Ovary (tissue), 10 donors: ENCODE measurements at places on chromosomes 3 and 15. TPM values are rescaled to one million over a fixed set of nuclear protein-coding genes. Genes with fewer than 3 reads are reported as not detected.

DNA sequence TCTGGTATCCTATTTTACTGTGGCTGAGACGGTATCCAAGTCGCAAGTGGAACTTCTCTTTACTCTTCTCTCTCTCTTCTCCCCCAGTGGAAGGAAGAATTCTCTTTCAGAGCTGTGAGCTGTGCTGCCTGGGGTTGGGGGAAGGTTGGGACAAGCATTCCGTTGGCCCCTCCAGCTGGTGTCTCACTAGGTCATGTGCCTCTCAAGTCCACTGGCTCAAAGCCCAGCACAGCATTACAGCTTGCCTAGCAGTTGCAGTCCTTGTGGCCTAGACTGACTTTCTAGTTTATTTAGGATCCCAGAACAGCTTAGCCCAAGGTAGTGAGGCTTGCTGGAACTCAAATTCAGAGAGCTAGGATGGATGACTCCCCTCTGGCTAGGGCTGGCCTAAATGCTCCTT lies 76.1 kb upstream of the SPATA16 start:
- no peak for DNase-seq

DNA sequence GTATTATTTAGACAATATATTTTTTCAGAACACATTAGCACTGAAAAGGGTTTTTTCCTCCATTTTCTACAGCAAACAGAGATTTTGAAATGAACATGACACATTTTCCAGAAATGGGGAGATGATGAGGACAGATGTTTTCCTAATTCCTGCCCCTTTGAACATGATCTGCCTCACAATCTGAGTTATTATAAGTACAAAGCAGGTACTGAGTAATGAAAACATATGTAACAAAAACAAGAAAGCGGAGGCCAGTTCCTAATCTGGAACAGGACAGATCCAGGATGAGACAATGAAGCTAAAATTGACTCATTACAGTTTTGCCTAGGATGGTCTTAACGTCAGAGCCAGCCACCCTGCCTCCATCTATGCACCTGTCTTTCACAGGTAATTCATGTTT lies 642.8 kb upstream of the NR2F2 start:
- DNase-seq, result no peak

- DNase-seq, result no peak
These were observed 137.4 kb downstream of the TBC1D5 start for GRCh38 chr3:17605032-17605431.

DNA sequence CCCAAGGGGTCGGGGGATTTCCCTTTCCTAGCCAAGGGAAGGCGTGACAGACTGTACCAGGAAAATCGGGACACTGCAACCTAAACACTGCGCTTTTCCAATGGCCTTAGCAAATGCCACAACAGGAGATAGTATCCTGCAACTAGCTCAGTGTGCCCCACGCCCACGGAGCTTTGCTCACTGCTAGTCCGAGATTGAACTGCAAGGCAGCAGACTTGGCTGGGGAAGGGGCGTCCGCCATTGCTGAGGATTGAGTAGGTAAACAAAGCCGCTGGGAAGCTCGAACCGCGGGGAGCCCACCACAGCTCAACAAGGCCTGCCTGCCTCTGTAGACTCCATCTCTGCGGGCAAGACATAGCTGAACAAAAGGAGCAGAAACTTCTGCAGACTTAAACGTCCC lies 72.3 kb upstream of the THRB start:
- no peak for DNase-seq

DNA sequence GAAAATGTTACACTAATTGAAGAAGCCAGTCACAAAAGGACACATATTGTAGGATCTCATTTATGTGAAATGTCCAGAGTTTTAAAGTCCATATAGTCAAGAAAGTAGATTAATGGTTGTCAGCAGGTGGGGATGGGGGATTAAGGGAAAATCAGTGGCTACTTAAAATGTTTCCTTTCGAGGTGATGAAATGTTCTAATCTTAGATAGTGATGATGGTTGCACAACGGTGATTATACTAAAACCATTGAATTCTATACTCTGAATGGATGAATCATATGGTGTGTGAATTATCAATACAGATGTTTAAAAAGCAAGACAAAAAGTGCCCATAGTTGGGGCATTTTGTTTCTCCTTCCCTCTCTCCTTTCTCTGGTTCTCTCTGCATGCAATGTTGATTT lies 164.6 kb downstream of the ATG7 start:
- no peak for DNase-seq

The CD276 gene
- 66.5 TPM for total RNA-seq

DNA sequence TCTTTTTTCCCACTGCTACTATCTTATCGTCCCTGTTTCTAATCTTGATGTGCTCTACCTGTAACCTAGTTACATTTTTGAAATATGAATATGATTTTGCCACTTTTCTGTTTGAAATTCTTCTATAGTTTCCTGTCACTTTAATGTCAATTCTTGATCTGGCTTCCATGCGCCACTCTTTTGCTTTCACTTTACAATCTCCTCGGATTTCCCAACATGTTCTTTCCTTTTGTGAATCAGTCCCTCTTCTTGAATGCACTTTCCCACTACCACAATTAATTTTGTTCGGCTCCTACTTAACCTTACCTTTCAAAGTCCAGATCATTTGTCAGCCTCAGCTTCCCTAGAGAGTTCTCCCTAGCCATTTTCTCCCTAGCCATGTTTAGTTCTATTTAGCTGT lies 8.3 kb downstream of the TIMMDC1 start:
- DNase-seq, result no peak

The TRIM42 gene
- not detected for total RNA-seq

- no peak for DNase-seq
These were observed 637.2 kb downstream of the NTRK3 start for GRCh38 chr15:87619161-87619960.

DNA sequence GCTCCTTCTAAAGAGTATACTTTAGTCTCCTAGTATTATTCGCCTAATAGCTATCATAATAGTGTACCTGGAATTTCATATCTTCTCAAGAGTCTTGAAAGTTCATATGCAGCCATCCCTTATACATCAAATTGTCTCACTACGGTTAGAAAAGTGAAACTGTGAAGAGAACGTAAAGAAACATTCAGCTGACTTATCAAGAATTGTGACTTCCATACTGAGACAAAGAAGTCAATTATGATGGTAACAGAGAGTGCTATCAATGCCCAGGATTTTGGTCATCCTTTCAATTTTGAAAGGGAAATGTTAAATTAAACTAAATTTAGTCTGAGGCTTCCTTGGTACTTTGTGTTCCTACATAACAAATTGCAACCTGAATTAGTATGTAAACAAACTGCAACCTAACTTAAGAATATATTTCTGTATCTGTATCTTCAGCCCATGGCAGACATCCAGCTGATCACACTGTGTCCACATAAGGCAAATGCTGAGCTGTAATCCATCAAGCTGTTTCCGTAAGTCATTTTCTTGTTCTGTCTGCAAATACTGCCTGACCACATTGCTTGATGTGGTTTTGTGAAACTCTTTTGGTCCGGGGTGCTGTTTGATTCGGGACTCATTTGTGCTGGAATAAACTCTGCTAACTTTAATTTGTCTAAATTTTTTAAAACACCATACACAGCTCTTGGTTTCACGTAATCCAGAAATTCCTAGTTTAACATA lies 469.6 kb downstream of the SI start:
- no peak for DNase-seq

DNA sequence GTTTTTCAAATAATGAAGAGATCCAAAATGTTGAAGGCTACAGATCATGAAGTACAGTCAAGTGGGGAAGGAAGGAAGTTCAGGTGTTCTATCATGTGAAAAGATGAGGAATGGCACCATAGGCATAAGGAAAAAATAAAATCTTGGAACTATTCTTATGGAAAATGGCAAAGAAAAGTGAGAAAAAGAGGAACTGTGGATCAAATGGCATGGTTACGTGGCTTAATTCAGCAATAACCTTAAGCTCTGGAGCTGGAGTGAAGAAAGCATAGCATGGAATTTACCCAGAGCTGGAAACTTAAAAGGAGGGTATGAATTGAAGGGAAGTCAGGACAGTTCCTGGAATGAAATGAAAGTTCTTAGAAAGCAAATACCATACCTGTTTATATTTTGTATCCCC lies 14.4 kb downstream of the ETFA start:
- no peak for DNase-seq

DNA sequence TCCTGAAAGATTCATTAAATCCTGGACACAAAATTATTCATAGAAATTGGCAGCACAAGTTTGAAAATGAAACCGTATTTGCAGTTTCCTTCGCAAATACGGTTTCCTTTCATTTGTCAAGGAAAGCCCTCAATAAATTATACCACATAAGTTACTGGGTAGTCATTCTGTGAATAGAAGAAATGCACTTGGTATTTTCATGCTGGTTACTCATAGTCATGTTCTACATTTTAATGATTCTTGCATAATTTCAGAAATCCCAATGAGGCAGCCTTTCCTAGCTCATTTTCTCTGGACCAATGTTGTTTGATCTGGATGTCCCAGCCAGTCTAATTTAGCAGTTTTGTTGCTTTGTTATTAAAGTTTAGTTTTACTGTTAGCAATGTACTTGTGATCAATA lies 43.2 kb downstream of the MINAR1 start:
- no peak for DNase-seq

DNA sequence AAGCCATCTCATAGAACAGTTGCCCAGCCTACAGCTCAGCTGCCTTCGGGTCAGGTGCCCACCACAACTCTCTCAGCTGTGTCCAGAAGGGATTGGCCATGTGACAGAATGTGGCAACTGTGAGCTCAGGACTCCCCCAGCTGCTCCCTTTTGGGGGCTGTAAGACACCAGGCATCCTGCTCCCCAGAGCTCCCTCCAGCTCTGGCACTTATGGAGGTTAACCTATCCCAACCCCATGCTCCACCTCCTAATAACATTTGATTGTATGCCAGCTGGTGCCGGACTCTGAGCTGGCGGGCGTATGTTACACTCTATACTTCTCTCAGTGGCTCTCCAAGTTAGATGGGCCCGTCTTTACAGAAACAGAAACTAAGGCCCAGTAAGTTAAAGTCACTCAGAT lies 222.8 kb downstream of the FAM43A start:
- DNase-seq, result no peak

DNA sequence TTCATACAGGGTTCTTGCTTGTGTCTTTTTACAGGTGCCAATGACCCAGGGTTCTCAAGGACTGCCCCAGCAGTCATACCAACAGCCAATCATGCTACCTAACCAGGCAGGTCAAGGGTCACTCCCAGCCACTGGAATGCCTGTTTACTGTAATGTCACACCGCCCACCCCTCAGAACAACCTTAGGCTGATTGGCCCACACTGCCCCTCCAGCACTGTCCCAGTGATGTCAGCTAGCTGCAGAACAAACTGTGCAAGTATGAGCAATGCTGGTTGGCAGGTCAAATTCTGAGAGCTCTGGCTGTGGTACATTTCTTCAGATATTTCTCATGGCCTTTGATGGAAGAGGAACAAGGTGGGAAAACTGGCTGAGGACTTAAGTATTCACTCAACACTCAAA lies 154.3 kb downstream of the ARPP21 start:
- DNase-seq, result no peak

DNA sequence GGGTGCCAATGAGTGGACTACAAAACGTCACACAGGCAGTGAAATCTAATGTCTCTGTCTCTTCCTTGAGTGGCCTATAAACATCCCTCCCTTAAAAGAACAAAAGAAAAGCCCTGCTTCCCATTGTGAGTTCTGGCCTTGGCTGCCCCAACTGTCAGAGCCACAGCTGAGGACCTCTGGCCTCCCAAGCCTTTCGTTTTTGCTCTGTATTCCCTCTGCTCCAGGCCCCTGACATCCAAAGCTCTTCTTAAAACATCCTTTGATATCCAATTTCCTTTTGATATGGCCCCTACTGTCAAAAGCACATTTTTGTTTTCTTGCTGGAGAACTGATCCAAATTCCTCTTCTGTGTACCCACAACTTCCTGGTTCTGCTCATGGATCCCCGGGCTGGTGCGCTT lies 126.8 kb downstream of the RORA start:
- no peak for DNase-seq

The VGLL3 gene
- 15.4 TPM for total RNA-seq

The EPHB3 gene
- 16.1 TPM for total RNA-seq

The PLA2G4D gene
- total RNA-seq, result not detected

The PPP2R3A gene
- 11.9 TPM for total RNA-seq

DNA sequence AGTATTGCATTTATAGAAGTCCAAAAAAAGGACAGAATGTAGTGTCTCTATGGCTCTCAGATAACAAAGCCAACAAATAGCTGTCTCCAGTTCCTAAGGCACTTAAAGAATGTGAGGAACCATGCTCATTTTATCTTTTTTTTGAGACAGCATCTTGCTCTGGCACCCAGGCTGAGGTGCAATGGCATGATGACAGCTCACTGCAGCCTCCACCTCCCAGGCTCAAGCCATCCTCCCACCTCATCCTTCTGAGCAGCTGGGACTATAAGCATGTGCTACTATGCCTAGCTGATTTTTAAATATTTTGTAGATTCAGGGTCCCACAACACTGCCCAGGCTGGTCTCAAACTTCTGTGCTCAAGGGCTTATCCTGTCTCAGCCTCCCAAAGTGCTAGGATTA lies 16.1 kb downstream of the ISY1 start:
- DNase-seq, result no peak

The SNURF gene
- total RNA-seq, result 15.2 TPM

- DNase-seq, result no peak
These were observed 284 bp upstream of the TSC22D2 start for GRCh38 chr3:150407808-150408220.

The CCR8 gene
- not detected for total RNA-seq

The GOLGA6A gene
- total RNA-seq, result 0.48 TPM

GRCh38 chr3:143245692-143246091 lies 126.1 kb downstream of the CHST2 start:
- no peak for DNase-seq

GRCh38 chr15:70113304-70113700 lies 15.6 kb upstream of the TLE3 start:
- no peak for DNase-seq

DNA sequence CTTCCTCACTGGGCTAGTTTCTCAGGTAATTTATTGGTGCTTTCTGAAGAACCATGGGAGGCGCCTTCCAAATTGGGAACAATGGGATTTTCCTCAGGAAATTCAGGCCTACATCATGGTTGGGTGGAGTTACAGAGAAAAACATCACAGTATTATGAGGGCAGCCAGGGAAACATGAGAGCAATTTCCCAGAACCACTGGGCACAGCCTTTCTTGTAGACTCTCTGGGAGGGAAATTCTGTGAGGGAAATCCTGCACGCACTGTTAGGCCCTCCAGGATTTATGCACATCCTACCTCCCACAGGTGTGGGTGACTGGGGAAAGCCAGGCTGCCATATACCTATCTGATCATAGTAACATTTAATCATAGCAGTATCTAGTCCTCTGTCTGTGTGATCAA lies 13.2 kb downstream of the POPDC2 start:
- no peak for DNase-seq

- DNase-seq, result no peak
These were observed 52.0 kb downstream of the TPRA1 start for GRCh38 chr3:127538569-127538968.

The BCL2A1 gene
- total RNA-seq, result 0.72 TPM

The LOXL1 gene
- 24.5 TPM for total RNA-seq

DNA sequence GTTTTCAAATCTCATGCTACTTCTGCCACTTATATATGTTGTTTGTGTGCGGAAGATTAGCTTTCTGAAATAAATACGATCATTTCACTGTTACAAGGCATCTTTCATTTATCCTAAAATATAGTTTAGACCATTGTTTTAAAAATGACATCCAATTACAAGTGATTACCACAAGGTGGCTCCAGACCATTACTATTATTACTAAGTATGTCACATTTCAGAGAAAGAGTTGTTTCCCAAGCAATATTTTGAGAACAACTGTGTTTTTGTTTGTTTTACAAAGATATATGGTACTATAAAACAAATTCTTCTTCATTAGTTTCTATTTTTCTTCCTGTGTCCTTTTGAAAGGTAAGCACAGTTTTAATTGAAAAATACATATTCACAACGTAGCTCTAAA lies 136.0 kb upstream of the RAP2B start:
- no peak for DNase-seq
